ENCODE measurements at places on chromosomes 1 and 21.

GRCh38 chr1:151936653-151937052, 27.3 kb upstream of the THEM4 start:
- no peak for DNase-seq

DNA sequence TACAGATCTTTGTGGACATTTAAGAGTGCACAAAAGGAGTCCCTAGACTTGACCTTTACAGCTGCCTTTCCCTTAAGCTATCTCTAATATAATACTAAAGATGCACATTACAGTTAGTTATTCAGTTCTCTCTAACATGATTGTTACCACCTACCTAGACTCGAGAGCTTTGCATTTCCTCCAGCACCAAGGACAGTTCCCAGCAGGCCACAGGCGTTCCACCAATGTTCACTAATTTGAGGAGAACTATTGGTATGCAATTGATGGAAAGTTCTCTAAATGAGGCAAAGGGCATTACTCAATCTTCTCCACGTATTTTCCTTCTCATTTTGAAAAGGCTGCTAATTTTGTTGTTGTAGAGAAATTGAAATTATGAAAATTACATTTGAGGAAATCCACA, 5.4 kb upstream of the NTNG1 start:
- DNase-seq = no peak

GRCh38 chr21:41615613-41616012, 107.7 kb upstream of the TMPRSS2 start:
- no peak for DNase-seq

GRCh38 chr21:15793550-15794235, 63.9 kb downstream of the USP25 start:
- DNase-seq = no peak

All from left ventricle myocardium superior (tissue), 1 donor.